Cortex of kidney (tissue), 1 donor: ENCODE measurements at places on chromosomes 11 and 22.

DNA sequence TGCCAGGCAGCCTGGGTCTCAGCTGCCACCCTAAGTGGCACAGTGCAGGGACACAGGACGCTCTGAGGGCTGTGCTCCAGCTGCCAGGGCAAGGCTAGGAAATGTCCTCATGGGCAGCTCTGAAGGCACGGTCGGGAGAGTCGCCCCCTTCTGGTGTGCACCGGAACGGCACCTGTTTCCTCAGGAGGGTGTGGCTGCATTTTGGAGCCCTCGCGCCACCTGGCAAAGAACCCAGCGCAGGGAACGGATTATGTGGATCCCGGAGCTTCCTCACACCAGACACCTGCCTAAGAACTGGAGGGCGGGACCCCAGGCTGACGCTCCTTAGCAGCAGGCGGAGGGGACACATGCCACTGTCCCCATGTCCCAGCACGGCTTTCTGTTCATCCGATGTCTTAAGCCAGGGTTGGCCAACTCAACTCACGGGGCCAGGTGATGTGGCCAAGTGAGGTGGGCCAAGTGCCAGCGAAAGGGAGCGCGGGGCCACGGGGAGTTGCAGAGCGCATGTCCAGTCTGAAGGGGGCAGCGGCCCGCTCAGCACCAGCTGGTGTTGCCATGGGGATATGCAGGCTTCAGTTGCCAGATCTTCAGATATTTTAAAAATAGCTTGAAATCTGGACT, 5.1 kb upstream of the SLC22A8 start:
- DNase-seq, result no peak

DNA sequence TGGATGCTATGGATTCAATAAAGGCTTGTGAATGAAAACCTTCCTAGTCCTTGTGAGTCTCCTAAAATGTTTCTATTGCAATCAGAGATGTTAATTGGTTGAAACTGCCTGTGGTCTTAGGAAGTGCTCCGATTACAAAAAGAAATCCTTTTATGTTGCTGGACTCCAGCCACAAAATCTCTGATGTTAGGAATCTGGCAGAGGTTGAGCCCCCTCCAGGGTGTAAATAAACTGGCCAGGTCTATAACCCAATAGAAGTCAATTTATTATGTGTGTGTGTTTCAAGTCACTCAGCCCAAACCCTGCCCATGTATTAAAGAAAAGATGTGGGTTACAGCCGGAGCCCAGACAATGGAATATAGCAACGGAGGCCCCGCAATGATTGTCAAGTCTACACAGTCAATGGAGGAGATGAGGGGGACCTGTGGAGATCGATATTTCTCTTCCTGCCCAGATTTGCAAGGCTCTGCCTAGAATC, 218.1 kb upstream of the SORL1-AS1 start:
- no peak for DNase-seq

GRCh38 chr22:33569018-33569417, 351.3 kb downstream of the LARGE1 start:
- DNase-seq, result no peak

GRCh38 chr11:76629853-76630599, 40.5 kb downstream of the LRRC32 start:
- no peak for DNase-seq

GRCh38 chr11:111378185-111378860, 752 bp downstream of the POU2AF1 start:
- DNase-seq, result no peak
